Posterior vena cava (tissue), 2 donors: ENCODE measurements at places on chromosomes 13 and 19. TPM values are rescaled to one million over a fixed set of nuclear protein-coding genes. Genes with fewer than 3 reads are reported as not detected.
A peak's percentile ranks its signal among the peaks of the same experiment; 100 is the strongest.

GRCh38 chr13:98915563-98915962 lies 62.3 kb downstream of the DOCK9 start:
- no peak for DNase-seq

DNA sequence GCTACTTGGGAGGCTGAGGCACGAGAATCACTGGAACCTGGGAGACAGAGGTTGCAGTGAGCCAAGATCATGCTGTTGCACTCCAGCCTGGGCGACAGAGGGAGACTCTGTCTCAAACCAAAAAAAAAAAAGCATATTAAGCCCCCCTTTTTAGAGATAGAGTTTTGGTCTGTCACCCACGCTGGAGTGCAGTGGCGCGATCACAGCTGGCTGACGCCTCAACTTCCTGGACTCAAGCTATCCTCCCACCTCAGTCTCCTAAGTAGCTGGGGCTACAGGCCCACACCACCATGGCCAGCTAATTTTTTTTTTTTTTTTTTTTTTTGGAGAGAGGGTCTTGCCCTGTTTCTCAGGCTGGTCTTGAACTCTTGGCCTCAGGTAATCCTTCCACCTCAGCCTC lies 34.2 kb upstream of the MAP3K10 start:
- DNase-seq, result no peak

DNA sequence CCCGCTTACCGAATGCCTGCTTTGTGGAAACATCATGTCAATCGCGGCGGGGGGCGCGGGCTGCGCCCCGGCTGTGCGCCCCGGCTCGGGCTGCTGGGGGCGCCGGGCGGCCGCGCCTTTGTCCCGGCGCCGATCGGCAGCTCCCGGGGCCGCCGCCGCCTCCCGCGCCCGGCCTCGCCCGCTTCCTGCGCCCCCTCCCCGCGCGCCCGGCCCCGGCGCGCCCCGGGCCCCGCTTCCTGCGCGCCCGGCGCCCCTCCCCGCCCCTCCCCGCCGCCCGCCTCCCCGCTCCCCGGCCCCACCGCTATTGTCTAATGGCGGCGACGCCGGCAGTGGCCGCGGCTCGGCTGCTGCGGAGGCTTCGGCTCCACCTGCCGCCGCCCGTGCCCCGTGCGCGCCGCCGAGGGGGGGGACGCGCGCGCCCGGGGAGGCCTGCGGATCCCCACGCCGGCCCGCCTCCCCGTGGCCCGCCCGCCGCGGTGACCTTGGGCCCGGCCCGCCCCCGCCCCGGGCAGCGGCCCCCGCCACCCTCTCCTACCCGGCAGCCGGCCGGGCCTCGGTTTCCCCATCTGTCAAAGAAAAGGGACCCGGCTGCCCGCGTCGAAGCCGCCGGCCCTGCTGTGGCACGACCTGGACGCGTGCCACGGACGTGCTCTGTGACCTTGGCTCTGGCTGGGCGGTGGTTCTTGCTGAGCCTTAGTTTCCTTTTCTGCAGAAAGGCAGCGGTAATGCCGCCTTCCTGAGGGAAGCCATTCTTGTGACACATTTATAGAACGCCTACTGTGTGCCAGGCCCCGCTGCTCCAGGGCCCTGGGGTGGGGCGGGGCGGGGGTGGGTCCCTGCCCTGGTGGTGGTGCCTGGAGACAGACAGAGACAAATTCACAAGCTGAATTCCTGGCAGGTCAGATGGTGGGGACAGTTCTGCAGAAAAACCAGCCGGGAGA lies at the start of gene TLE5:
Gene TLE5 (minus strand): TSS at position 331 of the 941 bp plus-strand sequence. CDS start 295 bp downstream, at position 36.
- no peak for DNase-seq

DNA sequence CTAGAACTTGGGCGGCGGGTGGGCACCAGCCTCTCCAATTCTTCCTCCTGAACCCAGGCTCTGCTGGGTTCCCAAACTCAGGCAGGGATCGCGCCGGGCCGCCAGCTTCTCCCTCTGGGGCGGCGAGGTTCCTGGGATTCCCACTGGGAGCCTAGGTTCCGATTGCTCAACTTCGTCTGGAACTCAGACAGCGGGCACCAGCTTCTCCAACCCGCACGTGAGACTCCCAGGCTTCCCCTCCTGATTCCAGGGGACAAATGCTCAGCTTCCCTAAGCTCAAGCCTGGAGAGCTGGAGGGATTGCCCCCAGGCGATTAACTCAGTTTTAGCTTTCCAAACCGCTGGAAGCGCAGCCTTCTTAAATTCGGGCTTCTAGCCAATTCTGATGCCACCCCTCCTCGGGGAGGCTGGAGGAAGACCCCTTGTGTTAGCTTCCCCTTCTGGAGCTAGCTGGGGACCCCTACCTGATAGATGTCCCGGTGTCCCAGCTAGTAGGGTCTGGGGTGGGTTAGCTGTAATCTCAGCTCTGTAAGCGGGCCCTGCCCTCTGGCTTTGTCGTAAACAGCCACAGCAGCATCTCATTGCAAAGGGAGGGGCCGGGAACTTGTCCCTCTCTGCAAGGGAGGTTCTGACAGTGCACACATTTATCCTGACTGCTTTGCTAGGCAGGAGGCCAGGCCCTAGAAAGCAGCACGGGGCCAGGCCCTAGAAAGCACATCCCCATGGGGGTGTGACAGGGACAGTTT lies 671 bp downstream of the MCOLN1 start:
- DNase-seq, result peak; percentile 82

GRCh38 chr13:99558570-99559180 lies 57.4 kb downstream of the TM9SF2 start:
- DNase-seq, result no peak

GRCh38 chr19:40312533-40312932 lies 27.4 kb upstream of the AKT2 start:
- DNase-seq, result peak; percentile 26

DNA sequence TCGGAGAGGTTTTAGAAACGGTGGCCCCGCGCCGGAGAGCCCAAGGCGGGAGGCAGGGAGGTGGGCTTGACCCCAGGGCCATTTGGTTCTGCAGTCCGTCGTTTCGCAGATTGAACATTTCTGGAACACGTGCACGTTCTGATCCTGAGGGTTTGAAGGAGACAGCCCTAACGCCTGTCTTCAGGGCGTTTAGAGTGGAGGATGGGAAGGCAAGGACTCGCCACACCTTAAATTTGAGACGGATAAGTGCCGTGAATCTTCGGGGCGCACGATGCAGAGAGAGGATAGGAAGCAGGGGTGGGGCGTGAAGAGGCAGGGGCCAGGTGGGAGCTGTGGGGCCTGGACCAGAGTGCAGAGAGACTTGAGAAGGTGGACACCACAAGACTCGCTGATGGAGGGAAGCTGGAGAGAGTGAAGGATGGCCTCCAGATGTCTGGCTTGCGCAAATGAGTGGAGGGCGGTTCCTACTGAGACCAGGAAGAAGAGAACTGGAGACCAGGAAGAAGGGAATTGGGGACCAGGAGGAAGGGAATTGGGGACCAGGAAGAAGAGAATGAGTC lies 804 bp upstream of the MIER2 start:
- DNase-seq, result peak; percentile 58

GRCh38 chr13:50693727-50694126 lies 149.8 kb downstream of the DLEU7 start:
- no peak for DNase-seq

DNA sequence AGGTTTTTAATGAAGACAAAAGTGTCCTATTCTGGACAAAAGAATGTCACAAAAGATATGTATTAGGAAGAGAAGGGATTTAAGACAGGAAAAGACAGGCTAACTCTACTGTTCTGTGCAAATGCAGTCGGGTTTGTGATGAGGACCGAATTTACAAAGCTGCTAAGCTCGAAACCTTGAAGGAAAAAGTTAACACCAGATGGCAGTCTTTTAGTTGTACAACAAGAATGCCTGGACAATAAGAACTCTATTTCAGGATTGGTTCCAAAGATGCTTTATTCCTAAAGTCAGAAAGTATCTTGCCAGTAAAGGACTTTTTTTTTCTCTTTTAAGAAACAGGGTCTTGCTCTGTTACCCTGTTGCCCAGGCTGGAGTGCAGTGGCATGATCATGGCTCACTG lies 51.1 kb downstream of the HS6ST3 start:
- DNase-seq, result no peak

- DNase-seq, result no peak
Observed at GRCh38 chr13:67208552-67208951, 21.6 kb downstream of the PCDH9 start.

- peak; percentile 97 for DNase-seq
Observed at GRCh38 chr19:49664171-49665035, 1.3 kb downstream of the IRF3 start.

GRCh38 chr19:47273313-47274070 lies 1.2 kb upstream of the INAFM1 start:
- peak; percentile 99 for DNase-seq

DNA sequence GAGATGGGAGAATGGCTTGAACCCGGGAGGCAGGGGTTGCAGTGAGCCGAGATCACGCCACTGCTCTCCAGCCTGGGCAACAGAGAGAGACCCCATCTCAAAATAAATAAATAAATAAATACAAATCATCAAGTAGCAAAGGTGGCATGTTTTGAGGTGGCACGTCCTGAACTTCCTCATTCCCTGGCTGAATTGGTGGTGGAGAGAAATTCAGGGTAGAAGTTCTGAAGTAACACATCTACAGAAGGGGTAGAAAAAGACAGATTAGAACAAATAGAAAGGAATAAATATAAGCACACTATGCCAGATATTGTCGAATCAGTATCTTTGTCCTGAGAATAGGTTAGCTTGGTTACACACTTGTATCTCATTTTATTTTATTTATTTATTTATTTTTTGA lies 6.3 kb downstream of the IFI30 start:
- DNase-seq, result no peak

DNA sequence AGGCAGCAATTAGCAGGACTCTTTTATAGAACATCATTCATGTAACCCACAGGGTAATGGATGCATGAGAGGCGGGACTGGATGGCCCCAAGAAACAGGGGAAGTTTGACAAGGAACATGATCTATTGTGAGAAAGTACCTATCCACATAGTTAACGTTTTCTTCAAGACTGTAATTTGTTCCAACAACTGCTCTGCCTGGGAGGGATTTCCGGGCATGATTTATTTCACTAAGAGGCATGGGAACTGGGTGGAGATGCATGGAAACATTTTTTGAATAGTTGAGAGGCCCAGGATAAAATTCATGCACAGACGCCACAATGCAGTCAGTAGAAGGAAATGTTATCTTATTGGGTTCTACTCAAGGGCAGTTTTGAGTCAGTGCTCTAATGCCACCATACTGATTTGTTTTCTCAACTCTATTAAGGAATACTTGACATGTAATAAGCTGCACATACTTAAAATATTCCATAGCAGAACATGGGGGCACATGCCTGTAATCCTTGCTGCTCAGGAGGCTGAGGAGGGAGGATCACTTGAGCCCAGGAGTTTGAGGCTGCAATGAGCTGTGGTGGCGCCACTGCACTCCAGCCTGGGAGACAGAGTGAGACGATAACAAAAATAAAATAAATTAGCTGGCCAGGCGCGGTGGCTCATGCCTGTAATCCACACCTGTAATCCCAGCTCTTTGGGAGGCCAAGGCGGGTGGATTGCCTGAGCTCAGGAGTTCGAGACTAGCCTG lies 9.9 kb upstream of the ATG4D start:
- no peak for DNase-seq

DNA sequence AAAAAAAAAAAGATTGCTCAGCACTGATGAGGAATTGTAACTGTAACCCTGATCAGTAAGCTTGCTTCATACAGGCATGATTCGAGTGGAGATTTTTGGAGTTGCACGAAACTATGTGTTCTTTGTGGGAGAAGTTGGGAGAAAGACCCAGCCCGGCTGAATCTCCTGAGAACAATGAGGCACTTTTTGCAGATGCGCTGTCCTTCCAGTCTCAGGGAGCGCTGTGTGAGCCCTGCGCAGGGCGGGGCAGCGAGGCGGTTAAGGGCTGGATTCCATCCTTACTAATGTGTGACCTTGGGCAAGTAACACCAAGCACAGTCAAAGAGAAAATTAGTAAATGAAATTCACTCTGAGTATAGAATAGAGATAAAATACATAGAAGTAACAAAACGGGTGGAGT lies 76.9 kb downstream of the SIPA1L3 start:
- peak; percentile 31 for DNase-seq

DNA sequence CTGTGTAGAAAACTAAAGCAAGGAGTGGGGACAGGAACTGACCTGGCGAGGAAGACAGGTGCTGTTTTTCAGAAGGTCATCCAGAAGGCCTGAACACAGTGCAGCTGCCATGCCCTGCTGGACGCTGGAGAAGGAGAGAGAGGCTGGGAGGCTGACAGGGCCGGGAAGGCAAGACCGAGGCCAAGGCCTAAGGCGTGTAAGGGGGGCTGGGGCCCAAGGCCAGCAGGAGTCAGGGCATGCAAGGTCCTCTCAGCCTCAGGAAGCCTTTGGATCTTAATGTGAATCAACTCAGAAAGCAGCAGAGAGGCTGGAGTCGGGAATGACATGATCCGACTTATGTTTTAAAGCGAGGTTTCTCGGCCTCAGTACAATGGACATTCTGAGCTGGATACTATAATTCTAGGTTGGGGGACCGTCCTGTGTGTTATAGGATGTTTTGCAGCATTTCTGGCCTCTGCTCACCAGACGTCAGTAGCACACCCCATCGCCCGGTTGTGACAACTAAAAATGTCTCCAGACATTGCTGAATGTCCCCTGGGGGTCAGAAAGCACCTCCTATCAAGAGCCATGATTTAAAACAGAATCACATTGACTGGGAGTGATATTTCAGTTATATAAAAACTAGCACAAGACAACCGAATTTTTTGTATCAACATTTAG lies 530.4 kb downstream of the MYO16 start:
- DNase-seq, result no peak

DNA sequence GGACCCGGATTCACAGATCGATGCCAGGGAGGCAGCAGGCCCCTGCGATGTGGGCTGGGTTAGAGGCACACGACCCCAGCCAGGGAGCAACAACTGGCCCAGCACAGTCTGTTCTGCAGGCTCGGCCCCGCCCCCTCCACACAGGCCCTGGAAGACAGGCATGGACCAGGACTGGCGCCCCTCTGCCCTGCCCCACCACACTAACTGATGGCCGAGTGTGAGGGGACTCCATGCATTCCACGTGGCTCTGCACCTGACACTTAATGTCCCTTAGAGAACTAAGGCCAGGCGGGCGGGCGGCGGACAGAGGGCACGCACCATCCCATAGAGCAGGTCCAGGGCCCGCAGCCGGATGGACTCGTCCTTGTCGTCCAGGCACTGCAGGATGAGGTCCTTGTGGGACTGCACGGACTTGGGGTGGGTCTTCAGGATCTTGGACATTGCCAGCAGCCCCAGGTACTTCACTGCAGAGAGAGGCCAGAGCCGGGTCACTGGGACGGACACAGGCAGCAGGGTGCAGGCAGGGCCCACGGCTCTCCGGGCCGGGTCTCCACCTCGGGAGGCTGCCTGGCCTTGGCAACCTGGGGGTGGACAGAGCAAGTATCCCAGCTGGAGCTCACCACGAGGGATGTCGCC lies 24.8 kb downstream of the IZUMO4 start:
- no peak for DNase-seq

DNA sequence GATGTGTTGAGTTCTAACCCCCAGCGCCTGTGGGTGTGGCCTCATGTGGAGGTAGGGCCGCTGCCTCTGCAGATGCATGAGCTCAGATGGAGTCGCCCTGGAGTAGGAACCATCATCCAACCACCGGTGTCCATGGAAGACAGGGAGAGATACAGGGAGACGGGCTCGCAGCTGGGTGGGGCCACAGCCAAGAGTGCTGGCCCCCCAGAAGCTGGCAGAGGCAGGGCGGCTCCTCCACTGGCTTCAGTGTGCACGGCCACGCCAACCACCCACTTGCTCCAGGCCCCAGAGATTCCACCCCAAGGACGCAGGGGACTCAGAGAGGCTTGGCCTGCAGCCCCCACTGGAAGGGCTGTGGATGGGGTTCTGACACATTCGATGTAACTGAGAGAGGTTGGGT lies 5.4 kb upstream of the MCF2L start:
- DNase-seq, result peak; percentile 62

Gene C2CD4C
- 1.1 TPM for total RNA-seq

Gene EFNA2
- total RNA-seq, result not detected

Gene SRRM5
- 0.23 TPM for total RNA-seq

Gene KCNJ14
- 0.52 TPM for total RNA-seq

Gene TGFBR3L
- 4.4 TPM for total RNA-seq
